ENCODE measurements at places on chromosomes 16 and 17.

- no peaks in the 10 kb centered on the region for H3K27me3 ChIP-seq
- DNase-seq = no peak
- no peaks in the 10 kb centered on the region for H3K36me3 ChIP-seq
- no peak overlapping the region for H3K4me3 ChIP-seq
- H3K4me1 ChIP-seq = peaks cover 39% of the 10 kb centered on the region
Measured at GRCh38 chr16:49462989-49463371, 89.4 kb downstream of the C16orf78 start.

- no peak overlapping the region for H3K27ac ChIP-seq
- H3K36me3 ChIP-seq = peaks cover 3% of the 10 kb centered on the region
- H3K4me1 ChIP-seq = peaks cover 11% of the 10 kb centered on the region
- H3K27me3 ChIP-seq = peaks cover 5% of the 10 kb centered on the region
Measured at GRCh38 chr16:367333-367903, 2.9 kb downstream of the MRPL28 start.

- H3K36me3 ChIP-seq = no peaks in the 10 kb centered on the region
- no peak for DNase-seq
- no peak overlapping the region for H3K4me3 ChIP-seq
- H3K27ac ChIP-seq = no peak overlapping the region
- peaks cover 31% of the 10 kb centered on the region for H3K27me3 ChIP-seq
Measured at GRCh38 chr17:34235389-34236028, 19.6 kb upstream of the CCL2 start.

GRCh38 chr16:68995011-68995504 is 110.4 kb upstream of the HAS3 start:
- no peaks in the 10 kb centered on the region for H3K27me3 ChIP-seq
- no peak overlapping the region for H3K27ac ChIP-seq
- no peak for DNase-seq
- H3K4me3 ChIP-seq = no peak overlapping the region

Data from activated naive CD8-positive, alpha-beta T cell treated with anti-CD3 and anti-CD28 coated beads for 36 hours (primary cell).